Activated CD4-positive, CD25-positive, alpha-beta regulatory T cell (primary cell): ENCODE measurements at places on chromosomes 4 and X.

GRCh38 chr4:2343476-2343875, 75.0 kb downstream of the ZFYVE28 start:
- DNase-seq, result no peak

- no peak for DNase-seq
Observed at GRCh38 chrX:68794461-68794860, 34.4 kb upstream of the EFNB1 start.

GRCh38 chr4:152101556-152102435, 341.0 kb upstream of the GATB start:
- no peak for DNase-seq

GRCh38 chr4:76905521-76905920, 7.6 kb upstream of the SOWAHB start:
- DNase-seq, result no peak

GRCh38 chr4:23769406-23769805, 120.4 kb downstream of the PPARGC1A start:
- no peak for DNase-seq

GRCh38 chr4:19888587-19888986, 363.1 kb upstream of the SLIT2 start:
- DNase-seq, result no peak

DNA sequence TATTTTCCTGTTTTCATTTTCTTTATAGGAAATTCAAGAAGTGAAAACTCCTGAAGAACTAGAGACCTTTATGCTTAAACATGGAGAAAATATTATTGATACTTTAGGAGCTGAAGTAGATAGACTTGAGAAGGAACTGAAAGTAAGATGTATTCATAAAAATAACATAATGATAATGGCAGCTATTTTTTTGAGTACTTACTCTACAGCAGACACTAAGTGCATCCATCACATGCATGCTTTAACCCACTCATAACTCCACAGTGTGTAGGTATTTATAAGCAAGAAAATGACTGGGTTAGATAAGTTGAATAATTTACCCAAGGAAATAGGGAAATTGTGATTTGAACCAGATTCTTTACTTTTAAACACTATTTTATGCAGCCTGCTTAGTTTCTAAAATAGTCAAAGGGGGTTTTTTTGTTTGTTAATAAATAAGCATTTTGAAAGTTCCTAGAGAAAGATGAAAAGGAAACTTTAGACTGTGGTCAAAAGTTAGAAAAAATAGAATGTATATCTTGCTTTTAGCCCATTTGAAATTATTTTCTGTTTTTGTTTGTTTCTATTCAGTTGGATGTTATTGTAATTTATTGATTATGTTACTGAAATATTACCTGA, 74.2 kb downstream of the BEND4 start:
- no peak for DNase-seq

GRCh38 chr4:113153529-113154101, 104.2 kb downstream of the ANK2 start:
- DNase-seq, result no peak

DNA sequence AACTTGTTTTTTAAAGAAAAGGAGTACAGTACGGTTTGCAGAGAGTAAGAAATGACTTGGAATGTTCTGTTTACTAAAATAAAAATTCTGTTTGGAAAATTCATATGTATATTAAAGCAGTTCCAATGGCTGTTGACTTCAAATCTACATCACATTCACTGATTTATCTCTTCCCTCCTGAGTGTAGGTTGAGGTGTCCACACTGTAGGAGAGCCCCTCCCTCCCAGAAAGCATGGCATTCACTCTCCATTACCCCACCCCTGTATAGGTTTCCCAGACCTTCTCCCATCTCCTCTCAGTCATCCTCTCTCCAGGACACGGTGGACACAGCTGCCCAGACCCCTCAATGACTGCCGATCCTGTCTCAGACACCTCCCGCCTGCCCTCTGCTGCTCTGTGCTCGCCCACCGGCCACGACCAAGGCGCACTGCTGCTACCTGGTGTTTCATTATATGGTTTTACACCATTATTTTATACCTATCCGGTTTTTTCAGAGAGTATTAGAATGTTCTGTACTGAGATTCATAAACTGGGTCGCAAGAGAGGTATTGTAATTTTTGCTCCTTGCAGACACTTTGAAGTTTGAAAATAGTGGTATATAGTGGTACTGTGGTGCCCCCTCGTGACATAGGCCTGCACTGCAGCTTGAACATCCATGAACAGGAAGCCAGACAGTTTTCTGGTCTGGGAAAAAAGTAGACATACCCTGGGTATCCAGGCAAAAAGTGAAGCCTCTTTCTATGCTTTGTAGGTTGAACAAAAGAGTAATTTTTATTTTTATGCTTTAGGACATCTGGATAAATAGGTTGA, 38.8 kb upstream of the BEX4 start:
- peak; percentile 10 for DNase-seq

DNA sequence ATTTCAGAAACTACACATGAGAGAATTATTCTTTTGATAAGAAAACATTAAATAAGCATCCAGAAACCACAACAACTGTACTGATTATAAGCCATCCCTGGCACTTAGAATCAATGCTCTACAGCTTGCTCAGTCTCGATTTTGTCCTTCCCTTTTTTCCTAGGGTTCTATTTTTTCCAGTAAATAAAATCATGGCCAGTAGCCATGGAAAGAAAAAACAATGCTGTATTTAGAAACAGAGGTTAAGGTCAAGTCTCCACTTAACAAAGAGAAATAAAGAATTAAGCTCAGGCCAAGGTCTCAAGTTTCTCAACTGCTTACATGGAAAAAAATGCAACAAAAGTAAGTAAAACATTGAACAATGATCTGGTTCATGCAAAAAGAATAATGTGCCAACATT, 38.7 kb upstream of the GRID2 start:
- DNase-seq, result no peak

GRCh38 chrX:46044486-46044885, 500.7 kb downstream of the ZNF674 start:
- DNase-seq, result no peak

- peak; percentile 33 for DNase-seq
Observed at GRCh38 chrX:1462596-1463251, 10.0 kb upstream of the ASMTL start.

- no peak for DNase-seq
Observed at GRCh38 chrX:1306909-1307625, 29.5 kb upstream of the IL3RA start.

DNA sequence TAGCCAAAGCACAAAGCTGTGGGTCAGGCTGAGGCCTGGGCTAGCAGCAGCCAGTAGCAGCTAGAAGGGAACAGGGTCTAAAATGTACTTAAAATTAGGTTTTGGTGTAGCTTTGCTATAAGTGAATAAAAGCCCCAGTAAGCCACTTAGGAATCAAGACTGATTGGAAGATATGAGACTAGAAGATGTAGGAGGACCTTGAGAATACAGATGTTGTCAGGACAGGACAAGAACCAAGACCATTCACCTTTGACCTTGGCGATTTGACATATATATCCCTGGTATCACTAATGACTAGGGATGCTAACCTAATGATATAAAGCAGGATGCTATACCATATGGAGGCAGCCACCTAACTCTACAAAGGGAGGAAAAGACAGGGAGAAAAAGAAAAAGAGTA, 238.1 kb downstream of the FBXO8 start:
- DNase-seq, result no peak

DNA sequence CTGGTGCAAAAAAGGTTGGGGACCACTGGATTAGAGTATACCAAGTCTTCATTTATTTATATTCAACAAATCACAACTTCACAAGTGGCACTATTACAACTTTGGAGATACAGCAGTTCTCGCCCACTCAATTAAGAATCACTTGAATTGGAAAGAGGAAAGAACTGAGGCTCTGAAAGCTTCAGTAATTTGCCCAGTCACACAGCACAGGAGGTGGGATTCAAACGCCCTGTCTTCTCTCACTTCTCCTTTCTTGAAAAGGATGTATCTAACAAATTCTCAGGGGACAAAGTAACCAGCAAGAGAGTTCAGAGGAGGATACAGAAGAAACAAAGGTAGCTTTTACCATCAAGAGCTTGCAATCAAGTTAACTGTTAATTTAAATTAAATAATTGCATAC, 12.4 kb downstream of the SMIM14 start:
- DNase-seq, result no peak

DNA sequence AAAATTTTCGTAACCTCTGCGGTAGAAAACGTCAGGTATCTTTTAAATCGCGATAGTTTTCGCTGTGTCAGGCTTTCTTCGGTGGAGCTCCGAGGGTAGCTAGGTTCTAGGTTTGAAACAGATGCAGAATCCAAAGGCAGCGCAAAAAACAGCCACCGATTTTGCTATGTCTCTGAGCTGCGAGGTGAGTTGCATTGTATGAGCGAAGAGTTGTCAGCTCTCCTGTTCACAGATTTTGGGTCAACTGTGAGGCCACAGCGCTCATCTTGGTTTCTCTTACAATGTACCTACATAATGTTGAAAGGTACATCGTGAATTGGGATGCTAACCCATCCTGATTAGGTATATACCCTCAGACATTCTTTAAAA, 486 bp downstream of the CLCN3 start:
- no peak for DNase-seq

- no peak for DNase-seq
Observed at GRCh38 chr4:181958446-181958845, 284.8 kb upstream of the TENM3 start.

DNA sequence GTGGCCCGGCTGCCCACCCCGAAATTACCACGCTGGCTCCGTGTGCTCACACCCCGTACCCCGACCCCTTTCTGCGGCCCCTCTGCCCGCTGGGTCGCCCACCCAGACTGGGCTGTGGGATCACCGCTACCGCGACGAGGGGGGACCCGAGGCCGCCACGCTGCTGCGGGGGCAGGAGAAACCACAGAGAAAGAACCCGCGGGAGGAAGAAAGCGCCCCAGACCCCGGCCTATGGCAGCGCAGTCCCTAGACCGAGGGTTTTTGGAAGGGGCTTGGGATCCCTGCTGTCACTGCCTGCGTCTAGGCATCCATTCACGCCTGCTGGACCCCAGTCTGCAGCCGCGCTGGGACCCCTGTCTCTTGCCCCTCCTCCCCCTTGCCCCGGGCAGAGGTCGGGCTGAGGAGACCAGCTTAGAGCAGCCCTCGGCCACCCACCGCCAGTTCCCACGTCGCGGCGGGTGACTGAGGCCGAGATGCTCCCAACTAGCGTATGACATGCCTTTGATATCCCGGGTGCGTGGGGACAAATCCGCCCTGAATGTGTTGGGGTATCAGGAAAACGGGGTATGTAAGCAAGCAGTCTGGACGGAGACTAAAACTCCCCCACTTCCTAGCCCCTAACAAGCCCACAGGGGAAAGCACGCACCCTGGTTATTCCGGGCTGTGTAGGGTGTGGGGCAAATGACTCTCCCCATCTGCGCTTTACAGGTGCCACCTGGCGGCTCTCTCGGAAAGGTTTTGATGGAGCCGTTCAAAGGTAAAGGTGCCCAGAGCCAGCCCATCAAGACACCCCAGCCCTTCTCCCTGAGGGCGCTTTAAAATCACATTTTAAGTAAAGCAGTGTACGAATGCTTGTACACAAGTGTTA, 862 bp upstream of the INPP4B start:
- peak; percentile 30 for DNase-seq

- DNase-seq, result no peak
Observed at GRCh38 chr4:89549907-89550306, 242.3 kb upstream of the GPRIN3 start.

- DNase-seq, result no peak
Observed at GRCh38 chr4:88585917-88586316, 6.4 kb upstream of the HERC3 start.

DNA sequence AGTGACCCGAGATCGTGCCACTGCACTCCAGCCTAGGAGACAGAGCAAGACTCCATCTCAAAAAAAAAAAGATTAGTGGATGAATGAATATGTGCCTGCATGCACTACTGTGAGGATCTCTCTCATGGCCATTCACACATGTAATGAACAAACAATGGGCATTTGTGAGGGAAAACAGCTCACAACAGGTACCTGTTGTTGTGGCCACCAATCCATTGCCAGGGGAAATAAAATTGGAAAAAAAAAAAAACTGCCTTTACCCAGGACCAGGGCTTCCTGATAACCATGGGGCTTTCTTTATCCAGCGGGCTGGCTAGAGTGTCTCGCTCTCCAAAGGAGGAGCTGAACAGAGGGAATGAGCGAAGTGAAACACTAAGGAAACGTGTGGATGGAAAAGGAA, 7.4 kb downstream of the SCD5 start:
- no peak for DNase-seq

DNA sequence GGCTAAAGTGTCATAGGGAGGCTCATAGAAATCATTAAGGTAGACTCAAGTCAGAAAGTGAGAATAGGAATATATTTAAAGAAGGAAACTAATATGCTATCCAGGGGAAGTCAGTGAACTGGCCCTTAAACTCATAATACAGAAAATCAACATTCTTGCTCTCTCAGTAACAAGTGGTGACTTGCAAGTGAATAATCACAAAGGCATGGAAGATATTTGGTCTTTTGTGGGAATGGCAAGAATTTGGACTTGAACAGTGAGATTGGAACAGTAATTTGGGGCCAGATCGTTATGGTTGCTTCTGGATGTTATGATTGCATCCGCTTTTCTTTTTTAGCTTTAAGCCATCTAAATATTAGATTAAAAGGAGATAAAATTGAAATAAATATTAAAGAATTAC, 103.8 kb downstream of the TBC1D19 start:
- DNase-seq, result no peak

GRCh38 chr4:69714086-69714485, 46.3 kb downstream of the SULT1B1 start:
- no peak for DNase-seq

DNA sequence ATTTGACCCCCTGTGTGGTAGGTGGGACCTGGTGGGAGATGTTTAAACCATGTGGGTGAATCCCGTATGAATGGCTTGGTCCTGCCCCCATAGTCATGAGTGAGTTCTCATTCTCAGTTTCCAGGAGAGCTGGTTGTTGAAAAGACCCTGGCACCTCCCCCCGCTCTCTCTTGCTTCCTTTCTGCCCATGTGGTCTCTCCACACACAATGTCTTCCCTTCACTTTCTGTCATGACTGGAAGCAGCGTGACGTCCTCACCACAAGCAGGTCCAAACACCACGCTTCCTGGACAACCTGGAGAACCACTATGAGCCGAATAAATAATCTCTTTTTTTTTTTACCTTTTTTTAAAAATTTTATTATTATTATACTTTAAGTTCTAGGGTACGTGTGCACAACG, 3.5 kb upstream of the CSF2RA start:
- no peak for DNase-seq

GRCh38 chrX:71911731-71912050, 1.0 kb downstream of the NHSL2 start:
- DNase-seq, result no peak

DNA sequence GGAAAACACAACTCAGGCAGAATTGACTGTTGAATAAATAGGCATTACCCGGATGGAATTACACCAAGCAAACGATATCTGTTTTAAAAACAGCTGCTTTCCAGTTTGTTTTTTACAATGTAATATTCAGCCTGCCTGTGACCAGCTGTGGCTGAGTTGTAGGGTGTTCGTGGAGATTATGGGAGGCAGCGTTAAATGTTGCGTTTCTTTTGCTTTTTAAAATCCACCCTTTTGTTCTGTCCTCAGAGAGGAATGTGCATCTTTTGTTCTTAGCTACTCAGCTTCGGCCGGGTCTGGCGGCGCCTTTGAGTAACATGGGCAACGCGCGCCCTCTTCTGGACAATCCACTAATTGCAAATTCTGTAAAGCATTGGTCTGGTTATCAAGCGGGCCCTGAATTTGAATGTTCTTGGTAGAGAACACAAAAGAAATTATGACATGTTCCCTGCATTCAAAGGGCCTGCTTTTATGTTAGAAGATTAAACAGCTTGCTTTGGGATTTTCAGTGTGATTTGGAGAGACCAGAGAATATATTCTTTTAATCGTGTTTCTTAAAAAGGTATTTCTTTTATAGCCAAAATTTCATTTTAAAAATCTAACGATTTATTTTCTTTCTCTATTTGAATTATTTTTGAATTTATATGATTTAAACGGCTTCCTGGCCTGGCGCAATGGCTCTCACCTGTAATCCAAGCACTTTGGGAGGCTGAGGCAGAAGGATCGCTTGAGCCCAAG, 76.3 kb upstream of the TRIM2 start:
- peak; percentile 82 for DNase-seq
